ENCODE measurements at places on chromosomes 3 and 15.

DNA sequence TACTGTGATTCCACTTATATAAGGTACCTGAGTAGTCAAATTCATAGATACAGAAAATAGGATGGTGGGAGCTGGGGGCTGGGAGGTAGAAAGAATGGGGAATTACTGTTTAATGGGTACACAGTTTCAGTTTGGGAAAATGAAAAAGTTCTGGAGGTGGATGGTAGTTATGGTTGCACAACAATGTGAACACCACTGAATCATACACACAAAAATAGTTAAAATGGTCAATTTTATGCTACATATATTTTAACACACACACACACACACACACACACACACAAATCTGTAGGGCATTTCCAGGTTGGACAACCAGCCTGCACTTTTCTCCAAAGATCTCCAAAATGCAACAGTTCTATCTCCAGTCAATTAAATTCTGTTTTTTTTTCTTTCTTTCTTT lies 1.4 kb downstream of the CCDC32 start:
- DNase-seq: no peak

GRCh38 chr15:89395031-89395430 lies 60.4 kb upstream of the POLG start:
- DNase-seq: no peak

- no peak for DNase-seq
These were observed 3.2 kb downstream of the TRANK1 start for GRCh38 chr3:36941658-36942057.

- DNase-seq: peak; percentile 26
These were observed 35.9 kb upstream of the SPRED1 start for GRCh38 chr15:38216763-38217162.

DNA sequence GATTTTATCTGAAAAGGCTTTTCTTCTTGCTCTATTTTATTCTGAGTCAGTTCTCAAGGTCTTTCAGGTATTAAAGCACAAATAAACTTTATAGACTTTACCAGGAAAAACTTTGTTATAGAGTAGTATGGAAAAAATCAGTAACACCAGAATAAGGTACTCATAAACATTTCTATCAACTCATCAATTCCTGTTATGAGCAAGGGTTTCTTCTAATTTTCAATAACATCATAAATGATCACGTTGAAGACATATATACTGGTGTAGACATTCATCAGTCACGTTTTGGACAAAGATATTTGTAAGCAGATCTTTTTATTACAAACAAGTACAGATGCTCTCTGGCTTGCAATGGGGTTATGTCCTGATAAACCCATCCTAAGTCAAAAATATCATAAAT lies 9.6 kb upstream of the HDC start:
- no peak for DNase-seq

DNA sequence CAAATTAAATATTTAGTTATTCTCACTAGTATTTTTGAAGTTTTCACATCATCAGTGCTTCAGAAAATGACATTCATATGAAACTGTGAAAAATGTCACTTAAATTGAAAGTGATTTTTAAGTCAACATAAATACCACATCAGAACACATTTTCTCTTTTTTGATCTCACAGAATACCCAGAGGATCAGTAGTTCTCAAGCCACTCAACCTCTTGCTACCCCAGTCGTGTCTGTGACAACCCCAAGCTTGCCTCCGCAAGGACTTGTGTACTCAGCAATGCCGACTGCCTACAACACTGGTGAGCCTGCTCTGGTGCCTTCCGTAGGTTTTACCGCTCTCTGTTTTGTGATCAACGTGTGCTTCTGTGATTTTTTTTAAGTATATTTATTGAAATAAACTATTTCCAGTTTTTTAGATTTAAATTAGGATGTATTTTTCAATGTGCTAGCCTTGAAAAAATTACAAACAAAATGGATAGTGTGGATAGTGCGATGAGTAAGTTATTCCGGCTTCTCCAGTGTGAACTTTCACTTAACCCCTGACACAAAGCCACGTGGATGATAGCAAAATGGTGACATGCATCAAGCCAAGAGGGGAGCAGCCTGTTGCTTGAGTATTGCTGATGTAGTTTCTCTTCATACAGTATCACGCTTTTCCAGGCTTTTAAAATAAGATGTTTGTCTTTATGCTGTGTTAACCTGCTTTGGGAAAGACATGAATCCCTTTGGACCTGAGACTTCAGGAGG lies 26.5 kb downstream of the LYSMD4 start:
- DNase-seq: no peak

DNA sequence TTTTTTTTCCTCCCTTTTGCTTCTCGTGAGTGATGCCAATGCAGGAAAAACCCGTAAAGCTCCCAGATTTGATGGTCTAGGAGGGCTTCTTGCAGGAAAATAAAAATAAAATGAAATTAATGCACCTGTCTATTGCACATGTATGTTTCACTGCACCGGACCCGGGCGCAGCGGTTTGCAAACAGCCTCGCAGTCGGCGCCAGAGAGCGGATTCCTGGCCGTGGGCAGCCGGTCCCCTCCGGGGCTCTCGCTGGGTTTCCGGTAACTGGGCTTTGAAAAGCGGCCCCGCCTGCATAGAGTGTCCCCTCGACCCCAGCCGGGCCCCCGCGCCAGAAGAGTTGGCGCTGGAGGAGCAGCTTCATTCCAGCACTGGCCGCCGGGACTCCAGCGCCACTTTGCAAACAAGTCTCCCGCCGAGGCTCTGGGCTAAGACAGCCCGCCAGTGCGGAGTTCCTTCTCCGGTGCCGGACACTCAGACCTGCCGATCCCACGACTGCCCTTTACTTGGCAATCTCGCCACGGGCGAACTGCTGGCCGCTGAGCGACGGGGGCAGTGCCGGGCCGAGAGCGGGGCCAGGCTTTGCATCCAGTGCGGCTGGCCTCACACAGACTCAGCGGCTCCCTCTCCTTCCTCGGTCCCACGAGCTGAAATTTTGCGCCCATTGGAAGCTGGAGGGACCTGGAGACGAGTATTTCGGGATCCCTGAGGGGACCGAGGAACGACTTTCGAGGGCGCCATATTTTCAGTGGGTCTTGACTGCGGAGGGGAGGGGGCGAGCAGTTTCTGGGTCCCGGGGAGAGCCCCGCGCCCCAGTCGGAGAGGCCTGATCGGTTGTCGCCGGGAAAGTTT lies 225.9 kb upstream of the C2CD4B start:
- no peak for DNase-seq

- no peak for DNase-seq
These were observed 3.0 kb upstream of the TFDP2 start for GRCh38 chr3:142152384-142152783.

GRCh38 chr15:66408254-66408653 lies 21.5 kb downstream of the MAP2K1 start:
- no peak for DNase-seq

- no peak for DNase-seq
These were observed 164.5 kb downstream of the WNT5A start for GRCh38 chr3:55322638-55323037.

- no peak for DNase-seq
These were observed 23.7 kb downstream of the HDC start for GRCh38 chr15:50241684-50242450.

DNA sequence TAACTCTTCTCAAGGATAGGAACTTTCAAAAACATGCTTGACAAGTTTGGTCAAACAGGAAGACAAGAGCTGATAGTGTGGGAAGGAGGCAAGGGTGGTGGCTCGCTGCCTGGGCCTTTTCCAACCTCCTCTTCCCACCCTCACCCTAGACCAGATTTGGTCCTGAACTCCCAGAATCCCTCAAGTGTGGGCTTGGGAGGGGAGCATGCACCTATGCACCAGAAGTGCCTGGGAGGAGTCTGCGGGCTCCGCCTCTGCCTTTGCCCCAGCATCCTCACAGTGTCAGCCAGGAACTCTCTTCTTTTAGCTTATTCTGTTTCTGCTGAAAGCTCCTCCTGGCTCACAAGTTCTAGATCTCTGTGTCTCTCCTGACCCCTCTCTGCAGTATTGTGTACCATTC lies 126.2 kb upstream of the MRPS22 start:
- DNase-seq: no peak

GRCh38 chr3:161342629-161343028 lies 28.7 kb downstream of the SPTSSB start:
- DNase-seq: no peak

DNA sequence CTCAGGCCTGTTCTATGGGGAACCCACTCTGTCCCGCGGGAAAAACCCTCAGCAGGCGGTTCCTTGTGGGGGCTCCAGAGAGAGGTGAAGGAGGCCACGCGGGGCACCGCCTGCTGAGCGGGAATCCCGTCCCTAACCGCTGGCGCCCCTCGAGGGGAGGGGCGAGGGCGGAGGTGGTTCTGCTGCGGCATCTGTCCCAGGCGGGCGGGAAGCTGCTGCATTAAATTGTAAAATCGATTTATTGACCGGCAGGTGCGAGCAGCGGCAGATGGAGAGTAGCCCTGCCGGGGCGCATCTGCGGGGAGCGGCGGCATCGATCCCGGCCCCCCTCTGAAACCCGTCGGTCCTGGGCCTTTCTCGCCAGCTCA lies 3.7 kb upstream of the DLL4 start:
- DNase-seq: no peak

DNA sequence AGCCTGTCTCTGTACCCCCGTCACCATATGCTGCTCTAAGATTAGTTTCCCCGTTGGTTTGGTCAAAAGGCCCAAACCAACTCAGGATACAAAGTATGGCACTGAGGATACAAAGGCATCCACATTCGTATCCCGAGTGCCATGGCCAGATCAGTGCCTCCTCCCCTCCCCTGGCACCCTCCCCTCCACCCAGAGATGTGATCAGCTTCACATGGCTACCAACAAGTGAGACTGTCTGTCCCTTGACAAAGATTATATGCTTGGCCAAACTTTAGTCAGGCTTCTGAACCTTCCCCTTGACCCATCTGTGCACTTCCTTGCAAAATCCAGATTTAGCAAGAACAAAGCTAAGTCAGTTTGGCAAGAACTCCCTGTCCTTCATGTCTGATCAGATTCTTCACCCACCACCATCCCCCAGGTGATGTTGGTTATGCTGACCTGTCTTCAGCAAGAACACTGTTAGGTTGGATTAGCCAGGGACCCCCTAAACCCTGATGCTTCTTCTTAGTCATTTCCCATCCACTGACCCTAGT lies 61.7 kb downstream of the KLF15 start:
- no peak for DNase-seq

GRCh38 chr15:51966192-51966591 lies 5.4 kb downstream of the LEO1 start:
- DNase-seq: no peak

GRCh38 chr3:130932979-130933378 lies 39.1 kb downstream of the ATP2C1 start:
- no peak for DNase-seq

GRCh38 chr3:63861306-63861705 lies 2.3 kb downstream of the THOC7 start:
- no peak for DNase-seq

GRCh38 chr15:79656151-79657000 lies 224.2 kb downstream of the MINAR1 start:
- DNase-seq: no peak

DNA sequence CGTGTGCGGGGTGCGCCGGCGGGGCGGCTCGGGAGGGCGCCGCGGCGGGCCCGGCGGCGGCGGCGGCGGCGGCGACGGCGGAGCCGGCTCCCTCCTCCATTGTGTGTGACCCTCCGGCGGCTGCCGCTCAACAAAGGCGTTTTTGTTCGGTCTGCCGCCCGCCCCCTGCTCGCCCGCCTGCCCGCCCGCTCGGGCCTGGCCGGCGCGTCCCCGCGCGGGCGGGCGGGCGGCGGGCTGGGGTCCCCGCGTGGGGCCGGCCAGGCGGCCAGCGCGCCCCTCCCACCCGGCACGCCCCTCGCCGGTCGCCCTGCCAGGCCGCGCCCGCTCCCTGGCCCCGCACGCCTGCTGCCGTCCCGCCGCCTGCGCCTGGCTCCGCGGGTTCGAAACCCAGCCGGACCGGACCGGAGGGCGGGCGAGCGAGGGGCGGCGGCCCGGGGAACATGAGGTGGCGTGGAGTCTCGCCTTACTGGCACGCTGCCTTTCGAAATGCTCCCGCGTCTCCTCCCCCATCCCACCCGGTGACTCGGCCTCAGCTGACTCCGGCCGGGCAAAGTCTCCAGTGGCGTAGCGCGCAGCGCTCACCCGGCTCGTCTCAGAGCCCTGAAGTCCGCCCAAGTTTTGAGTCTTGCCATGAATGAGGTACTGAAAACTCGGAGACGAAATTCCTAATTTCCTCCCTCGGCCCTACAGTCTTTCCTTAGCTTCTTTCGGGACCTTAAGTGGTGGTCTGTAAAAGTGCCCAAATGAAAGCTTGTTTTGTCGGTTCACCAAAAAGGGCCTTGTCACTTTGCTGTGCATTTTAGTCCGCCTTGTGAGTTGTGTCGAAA lies 588 bp downstream of the MAPK6 start:
- peak; percentile 51 for DNase-seq

DNA sequence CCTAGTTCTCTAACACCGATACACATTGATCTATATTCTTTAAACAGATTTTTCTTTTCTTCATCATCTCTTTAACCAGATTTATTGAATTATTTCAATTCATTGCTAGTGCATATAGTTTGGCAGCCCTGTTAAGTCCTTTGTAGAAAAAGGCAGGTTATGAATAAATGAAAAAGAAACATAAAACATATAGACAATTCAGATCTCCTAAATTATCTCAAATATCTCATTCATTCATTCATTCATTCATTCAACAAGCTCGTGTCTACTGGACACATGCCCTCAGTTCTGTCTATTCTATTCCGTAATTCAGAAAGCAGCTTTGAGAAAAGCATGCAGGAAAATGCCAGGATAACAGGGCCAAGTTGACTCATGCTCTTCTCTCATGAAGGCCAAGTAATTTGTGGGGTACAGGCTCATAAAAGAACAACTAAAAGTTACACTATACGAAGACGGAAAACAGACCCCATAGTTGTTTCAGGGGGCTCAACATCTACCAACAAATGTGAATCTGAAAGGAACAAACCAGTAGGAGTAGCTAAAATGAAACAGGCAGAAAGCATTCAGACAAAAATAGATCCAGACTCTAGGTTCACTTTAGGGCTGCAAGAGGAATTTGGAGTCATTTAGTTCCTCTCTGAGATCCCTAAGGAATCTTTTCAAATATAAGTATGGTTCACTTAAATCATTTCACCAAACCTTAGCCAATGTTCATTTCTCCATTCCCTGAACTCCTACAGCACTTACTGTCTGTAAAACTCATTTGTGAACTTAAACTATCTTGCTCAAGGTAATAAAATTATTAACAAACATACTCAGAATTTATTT lies 7.5 kb downstream of the ZNF148 start:
- no peak for DNase-seq

- no peak for DNase-seq
These were observed 278.3 kb downstream of the FGF12 start for GRCh38 chr3:192449036-192449435.

GRCh38 chr3:46497556-46498265 lies at the start of gene RTP3:
TSS of gene RTP3 (plus strand) at chr3:46497976. CDS start at chr3:46498063, 87 bp downstream.
- DNase-seq: no peak
